Skeletal muscle cell (primary cell): ENCODE measurements at places on chromosomes 1 and 21.

DNA sequence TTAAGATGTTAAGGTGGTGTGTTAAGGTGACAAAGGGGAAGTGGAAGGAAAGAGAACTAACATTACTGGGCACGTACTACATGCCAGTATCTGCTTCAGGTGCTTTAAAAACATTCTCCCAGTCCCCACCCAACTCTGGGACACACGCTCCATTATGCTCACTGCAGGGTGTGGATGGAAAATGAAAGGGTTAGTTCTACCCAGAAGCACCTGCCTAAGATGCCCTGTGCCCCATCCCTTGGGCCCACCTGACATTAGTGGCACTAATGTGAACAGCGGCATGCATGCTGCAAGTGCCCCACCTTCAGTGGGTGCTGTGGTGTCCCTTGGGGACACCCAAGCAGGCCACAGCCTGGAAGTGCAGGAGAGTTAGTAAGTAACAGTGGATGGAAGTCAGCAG lies 82.9 kb upstream of the CXADR start:
- DNase-seq = no peak

DNA sequence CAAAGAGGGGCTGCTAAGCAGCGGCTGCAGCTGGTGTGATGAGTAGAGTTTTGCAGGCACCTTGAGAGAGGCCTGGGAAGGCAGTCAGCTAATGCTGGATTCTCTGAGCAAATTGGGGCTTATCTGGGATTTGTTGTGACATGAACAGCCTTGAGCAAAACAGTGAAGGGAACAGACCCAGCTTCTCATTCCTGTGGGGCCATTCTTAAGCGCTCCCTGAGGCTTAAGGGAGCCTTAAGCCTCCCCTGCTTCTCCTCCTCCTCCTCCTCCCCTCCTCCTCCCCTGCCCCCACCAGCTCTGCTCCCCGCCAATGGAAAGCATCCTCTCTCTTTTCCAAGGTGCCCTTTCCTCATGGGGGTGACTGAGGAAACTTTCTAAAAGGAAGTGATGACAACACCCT lies 21.3 kb downstream of the HMGCS2 start:
- DNase-seq = no peak

DNA sequence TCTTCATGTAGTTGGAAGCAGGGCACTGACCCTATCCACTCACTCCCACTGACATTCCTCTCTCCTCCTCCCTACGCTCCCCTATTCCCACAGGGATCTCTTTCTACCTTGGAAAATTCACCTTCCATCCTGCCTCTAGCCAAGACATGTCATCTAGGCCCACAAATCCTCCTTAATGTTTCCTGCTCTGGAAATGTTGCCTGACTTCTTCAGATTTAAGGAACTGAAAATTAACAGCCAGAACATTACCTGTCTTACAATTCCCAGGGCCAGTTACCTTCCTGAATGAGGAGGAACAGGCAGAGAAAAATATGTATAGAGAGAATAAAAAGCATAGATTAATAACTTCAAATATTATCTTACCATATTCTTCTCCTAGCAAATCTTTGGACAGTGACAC lies 147.3 kb downstream of the MRPL39 start:
- no peak for DNase-seq

DNA sequence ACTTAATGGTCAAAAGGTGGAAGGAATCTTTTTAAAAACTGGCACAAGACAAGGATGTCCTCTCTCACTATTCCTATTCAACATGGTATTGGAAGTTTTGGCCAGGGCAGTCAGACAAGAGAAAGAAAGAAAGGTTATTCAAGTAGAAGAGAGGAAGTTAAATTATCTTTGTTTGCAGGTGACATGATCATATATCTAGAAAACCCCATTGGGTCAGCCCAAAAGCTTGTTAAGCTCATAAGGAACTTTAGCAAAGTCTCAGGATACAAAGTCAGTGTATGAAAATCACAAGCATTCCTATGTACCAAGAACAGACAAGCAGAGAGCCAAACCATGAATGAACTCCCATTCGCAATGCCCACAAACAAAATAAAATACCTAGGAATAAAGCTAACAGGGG lies 5.4 kb upstream of the PGBD2 start:
- DNase-seq = no peak

DNA sequence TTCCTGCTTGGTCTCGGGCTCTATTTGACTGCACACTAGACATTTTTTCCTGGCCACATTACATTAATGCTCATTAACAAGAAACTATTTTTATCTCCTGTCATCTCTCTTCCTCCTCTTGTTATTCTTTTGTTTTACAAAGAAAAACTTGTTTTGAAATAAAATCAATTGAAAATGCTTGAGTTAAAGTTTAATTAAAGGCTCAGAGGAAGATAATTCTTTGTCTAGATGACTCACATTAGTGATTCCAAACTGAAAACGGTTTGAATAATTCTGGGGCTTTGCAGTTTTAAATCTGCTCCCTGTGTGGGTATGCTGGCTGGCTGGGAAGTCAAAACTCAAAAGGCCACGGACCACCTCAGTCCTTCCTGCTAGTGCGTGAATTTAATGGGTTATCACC lies 29.6 kb downstream of the RGS5 start:
- no peak for DNase-seq

DNA sequence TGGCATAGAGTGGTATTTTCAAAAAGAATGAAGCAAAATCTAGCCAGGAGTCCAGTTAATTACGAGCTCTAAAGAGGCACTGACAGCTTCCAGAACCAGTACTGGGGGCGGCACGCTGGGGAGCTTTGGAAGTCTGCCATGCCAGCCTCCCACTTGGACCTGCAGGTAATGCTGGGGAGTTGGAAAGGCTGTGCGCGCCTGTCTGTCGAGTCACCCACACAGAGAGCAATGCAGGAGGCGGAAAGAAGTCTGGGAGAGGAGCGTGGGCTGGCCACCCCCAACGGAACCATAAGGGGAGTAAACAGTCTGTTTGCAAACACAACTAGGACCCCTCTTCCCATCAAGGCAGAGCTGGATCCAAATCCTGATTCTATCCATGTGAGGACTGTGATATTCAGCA lies 84.5 kb downstream of the BEND5 start:
- no peak for DNase-seq

DNA sequence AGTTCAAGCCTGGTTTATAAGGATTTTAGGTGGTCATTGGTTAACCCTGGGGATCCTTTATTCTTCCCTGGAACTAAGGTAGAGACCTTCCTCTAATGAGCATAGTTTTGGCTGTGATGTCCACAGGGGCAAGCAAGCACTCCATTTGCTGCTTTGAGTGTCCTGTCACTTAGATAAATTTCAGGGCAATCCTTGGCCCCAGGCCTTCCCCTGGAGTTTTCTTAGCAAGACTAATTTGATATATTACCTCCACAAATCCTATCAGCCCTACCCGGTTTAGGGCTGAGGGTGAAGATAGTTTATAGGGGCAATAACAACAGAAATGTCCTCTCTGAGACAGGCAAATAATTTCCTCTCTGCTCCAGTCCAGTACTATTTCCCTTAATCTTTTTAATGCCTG lies 166.6 kb downstream of the CYYR1 start:
- DNase-seq = no peak

- DNase-seq = no peak
These were observed 553.3 kb upstream of the USP24 start for GRCh38 chr1:55768327-55768952.

DNA sequence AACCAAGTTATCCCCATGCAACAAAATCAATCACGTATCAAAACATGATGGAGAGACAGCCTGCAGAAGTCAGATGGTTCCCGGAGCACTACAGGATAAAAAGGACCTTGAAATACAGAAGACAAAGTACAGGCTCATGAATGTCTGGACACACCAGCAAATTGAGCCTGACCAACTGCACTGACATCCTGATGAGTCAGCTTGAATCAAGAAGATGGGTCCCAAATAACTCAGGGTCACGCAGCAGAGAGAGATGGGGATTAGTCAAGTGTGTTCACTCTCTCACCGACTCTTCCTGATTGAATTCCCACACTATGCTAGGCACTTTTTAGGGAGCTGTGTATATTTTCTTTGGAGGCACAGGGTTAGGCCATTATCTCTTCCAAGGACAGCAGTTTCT lies 71.1 kb upstream of the DIRAS3 start:
- DNase-seq = peak; percentile 61

GRCh38 chr1:53430779-53431178 lies 28.4 kb upstream of the DMRTB1 start:
- DNase-seq = no peak
